Left lung (tissue), 14 donors: ENCODE measurements at places on chromosomes 3 and 15.

GRCh38 chr3:184333700-184334099, 3.7 kb upstream of the FAM131A start:
- peak overlapping the region; percentile 9 for H3K27ac ChIP-seq
- peaks cover 22% of the 10 kb centered on the region for H3K36me3 ChIP-seq
- DNase-seq, result no peak
- peaks cover 61% of the 10 kb centered on the region for H3K4me1 ChIP-seq
- no peaks in the 10 kb centered on the region for H3K27me3 ChIP-seq

GRCh38 chr3:72761410-72761809, 86.8 kb downstream of the SHQ1 start:
- no peaks in the 10 kb centered on the region for H3K36me3 ChIP-seq
- no peak for DNase-seq
- peaks cover 7% of the 10 kb centered on the region for H3K4me1 ChIP-seq

DNA sequence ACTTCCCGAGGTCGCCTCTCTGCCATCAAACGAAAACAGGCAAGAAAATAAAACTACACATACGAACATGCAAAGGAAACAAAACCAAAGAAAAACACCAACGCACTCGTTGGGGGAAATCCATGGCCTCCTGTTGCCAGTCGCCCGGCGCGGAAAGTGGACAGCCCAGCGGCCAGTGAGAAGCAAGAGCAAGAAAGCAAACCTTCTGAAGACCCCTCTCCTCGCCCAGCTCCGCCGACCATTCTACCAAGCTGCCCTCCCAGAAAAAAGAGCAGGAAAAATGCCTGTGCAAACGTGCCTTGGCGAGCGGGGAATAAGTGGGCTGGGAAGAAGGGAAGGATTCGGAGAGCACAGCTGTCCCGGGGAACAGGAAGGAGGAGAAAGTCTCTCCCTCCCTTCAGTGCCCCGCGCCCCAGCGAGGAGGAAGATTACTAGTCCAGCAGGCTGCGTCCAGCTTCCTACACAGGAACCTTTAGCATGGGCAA, 802 bp upstream of the NECTIN3 start:
- H3K4me1 ChIP-seq, result peaks cover 18% of the 10 kb centered on the region
- H3K27me3 ChIP-seq, result no peaks in the 10 kb centered on the region

- DNase-seq, result no peak
- H3K27me3 ChIP-seq, result no peaks in the 10 kb centered on the region
- no peak overlapping the region for H3K4me3 ChIP-seq
- no peaks in the 10 kb centered on the region for H3K36me3 ChIP-seq
These were observed 332.8 kb downstream of the ULK4 start for GRCh38 chr3:41629072-41629471.

DNA sequence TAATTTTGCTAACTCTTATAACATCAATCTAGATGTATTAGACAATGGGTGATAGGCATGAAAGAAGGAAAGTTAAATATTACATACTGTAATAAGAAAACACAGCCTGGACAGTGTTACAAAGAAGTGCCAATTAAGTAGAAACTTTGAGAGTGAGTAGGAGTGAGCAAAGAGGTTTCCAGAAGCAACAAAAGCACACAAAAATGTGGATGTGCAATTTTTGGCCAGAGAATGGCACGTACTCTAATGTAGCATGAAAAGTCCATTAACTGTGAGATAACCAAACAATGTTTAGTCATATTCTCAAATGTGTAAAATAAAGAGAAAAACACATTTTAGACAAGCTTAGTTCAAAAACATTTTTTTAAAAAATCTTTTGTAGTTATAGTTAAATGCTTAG, 567.3 kb downstream of the ROBO1 start:
- no peaks in the 10 kb centered on the region for H3K4me1 ChIP-seq
- no peaks in the 10 kb centered on the region for H3K36me3 ChIP-seq
- H3K27me3 ChIP-seq, result no peaks in the 10 kb centered on the region
- H3K4me3 ChIP-seq, result no peak overlapping the region
- no peak overlapping the region for H3K27ac ChIP-seq
- no peak for DNase-seq

DNA sequence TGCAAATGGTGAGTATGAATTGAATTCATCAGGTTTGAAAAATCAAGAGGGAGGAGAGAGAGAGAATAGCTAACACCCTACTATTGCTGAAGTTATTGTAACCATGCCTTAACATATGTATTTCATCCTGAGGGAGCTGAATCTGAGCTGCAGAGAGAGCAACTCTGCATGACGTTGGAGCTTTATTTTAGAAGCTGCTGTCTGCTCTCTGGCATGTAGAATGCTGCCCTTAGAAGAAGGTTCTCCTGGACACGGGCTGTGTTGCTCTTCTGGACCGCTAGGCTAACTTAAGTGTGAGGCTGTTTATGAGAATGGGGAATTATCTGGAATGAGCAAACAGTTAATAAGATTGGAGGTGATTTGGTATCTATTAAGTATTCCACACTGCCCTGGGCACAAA, 814.6 kb downstream of the AGBL1 start:
- H3K36me3 ChIP-seq, result no peaks in the 10 kb centered on the region
- no peak overlapping the region for H3K4me3 ChIP-seq
- no peak overlapping the region for H3K27ac ChIP-seq

DNA sequence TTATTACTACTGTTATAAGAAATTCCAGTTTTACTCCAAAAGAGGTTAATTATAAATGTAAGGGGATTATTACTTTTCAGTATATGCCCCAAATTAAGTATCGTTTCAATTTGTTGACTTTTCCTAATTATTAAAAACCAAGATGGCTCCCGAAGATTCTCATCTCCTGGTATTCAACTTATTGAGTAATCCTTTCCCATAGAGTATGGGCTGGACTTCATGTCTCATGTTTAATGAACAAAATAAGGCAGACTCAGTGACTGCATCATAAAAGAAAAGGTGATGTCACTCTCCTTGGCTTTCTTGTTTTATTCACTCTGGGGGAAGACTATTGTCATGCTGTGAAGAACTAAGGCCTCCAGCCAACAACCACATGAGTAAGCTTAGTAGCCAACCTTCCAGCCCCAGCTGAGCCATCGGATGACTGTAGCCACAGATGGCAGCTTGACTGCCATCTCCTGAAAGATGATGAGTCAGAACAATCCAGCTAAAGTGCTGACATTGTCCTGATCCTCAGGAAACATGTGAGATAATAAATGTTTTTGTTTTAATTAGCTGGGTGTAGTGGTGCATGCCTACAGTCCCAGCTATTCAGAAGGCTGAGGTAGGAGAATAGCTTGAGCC, 17.3 kb downstream of the IGF2BP2 start:
- no peak for DNase-seq
- no peaks in the 10 kb centered on the region for H3K27me3 ChIP-seq
- no peaks in the 10 kb centered on the region for H3K4me1 ChIP-seq

- H3K4me1 ChIP-seq, result peaks cover 13% of the 10 kb centered on the region
- H3K36me3 ChIP-seq, result no peaks in the 10 kb centered on the region
- no peak for DNase-seq
- no peaks in the 10 kb centered on the region for H3K27me3 ChIP-seq
These were observed 73.0 kb downstream of the SUMF1 start for GRCh38 chr3:4394048-4394447.

DNA sequence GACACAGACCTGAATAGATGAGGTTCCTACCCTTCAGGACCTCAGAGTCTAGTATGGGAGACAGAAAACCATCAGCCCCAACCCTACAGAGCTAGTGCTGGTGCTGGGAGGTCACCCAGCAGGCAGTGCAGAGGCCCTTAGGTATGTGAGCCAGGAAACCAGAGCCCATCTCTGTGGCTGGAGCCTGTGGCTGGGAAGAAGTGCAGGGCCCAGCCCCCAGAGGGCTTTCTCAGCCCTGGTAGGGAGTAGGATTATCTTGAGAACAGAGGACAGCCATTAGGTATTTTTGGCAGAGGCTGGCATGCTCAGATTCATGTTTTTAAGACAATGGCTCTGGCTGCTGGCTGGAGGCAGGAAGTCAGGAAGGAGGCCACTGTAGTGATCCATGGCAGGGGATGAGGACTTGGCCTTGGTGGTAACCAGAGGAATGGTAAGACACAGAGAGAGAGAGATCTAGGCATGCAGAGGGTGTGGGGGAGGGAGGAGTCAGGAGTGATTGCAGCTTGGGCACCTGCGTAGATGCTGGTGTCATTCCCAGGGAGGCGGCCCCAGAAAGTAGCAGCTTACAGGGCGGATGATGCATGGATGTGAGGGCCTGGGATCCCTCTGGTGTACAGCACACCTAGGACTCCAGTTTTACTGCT, 220.9 kb upstream of the EIF1B start:
- H3K4me3 ChIP-seq, result no peak overlapping the region
- H3K36me3 ChIP-seq, result no peaks in the 10 kb centered on the region
- H3K27ac ChIP-seq, result no peak overlapping the region
- DNase-seq, result no peak

GRCh38 chr3:43418601-43419272, 132.4 kb downstream of the SNRK start:
- no peaks in the 10 kb centered on the region for H3K27me3 ChIP-seq
- no peak for DNase-seq
- peak overlapping the region; percentile 29 for H3K27ac ChIP-seq
- H3K4me1 ChIP-seq, result peaks cover 5% of the 10 kb centered on the region
- no peak overlapping the region for H3K4me3 ChIP-seq
- H3K36me3 ChIP-seq, result no peaks in the 10 kb centered on the region

GRCh38 chr3:53830944-53831343, 15.3 kb downstream of the CHDH start:
- H3K4me1 ChIP-seq, result peaks cover 7% of the 10 kb centered on the region
- H3K36me3 ChIP-seq, result no peaks in the 10 kb centered on the region
- no peaks in the 10 kb centered on the region for H3K27me3 ChIP-seq
- H3K27ac ChIP-seq, result no peak overlapping the region
- no peak for DNase-seq

- no peak overlapping the region for H3K4me3 ChIP-seq
- no peak for DNase-seq
- H3K36me3 ChIP-seq, result no peaks in the 10 kb centered on the region
- no peak overlapping the region for H3K27ac ChIP-seq
- H3K27me3 ChIP-seq, result no peaks in the 10 kb centered on the region
- H3K4me1 ChIP-seq, result no peaks in the 10 kb centered on the region
These were observed 184.8 kb downstream of the SHQ1 start for GRCh38 chr3:72663429-72663828.

DNA sequence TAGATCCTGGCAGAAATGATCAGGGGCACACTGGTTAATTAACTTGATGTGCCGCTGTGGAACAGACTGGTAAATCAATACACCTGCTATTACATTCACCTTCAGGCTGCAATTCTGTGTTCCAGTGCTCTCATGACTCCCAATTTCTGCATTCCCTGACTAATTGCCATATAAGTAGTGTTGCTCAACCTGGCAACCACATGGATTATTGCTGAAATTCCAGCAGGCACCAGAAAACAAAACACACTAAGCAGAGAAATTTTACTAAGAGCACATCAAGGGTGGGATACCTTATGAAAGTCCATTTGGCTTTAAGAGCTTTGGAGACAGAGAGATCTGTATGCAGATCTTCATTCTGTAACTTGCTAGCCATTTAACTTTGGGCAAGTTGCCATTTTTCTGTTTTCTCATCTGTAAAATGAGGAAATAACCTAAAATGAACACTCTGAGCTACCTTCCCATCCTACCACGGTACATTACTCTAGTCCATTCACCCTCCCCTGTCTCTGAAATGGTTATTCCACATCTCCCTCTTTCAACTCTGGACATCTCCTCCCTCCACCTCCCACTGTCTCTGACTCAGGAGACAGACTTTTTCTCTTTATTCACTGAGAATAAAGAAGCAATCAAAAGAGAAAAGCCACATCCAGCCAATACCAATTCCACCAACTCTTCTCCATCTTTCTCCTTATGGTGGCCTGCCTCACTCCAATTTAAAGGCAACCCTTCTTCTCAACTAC, 54.6 kb downstream of the STAC start:
- H3K36me3 ChIP-seq, result no peaks in the 10 kb centered on the region
- no peak for DNase-seq
- peaks cover 4% of the 10 kb centered on the region for H3K4me1 ChIP-seq
- H3K27me3 ChIP-seq, result no peaks in the 10 kb centered on the region

- no peak overlapping the region for H3K27ac ChIP-seq
- H3K27me3 ChIP-seq, result no peaks in the 10 kb centered on the region
- peaks cover 7% of the 10 kb centered on the region for H3K4me1 ChIP-seq
These were observed 54.1 kb upstream of the TIPARP start for GRCh38 chr3:156620260-156620659.

DNA sequence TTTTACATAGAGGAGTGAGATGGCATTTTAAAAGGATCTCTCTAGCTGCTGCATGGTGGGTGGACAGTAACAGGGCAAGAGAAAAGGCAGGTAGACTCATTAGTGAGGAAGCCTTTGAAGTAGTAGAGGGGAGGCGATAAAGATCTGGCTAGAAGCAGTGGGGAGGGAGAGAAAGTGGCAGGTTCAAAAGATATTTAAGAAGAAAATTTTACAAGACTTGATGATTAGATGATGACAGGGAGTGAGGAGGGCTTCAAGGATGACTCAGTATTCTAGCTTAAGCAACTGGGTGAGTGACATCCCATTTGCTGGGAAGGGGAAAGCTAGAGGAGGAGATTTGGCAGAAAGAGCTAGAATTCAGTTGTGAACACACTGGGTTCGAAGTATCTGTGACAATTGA, 3.8 kb upstream of the BRPF1 start:
- no peak overlapping the region for H3K27ac ChIP-seq
- H3K4me3 ChIP-seq, result no peak overlapping the region
- DNase-seq, result no peak
- H3K4me1 ChIP-seq, result peaks cover 3% of the 10 kb centered on the region
- H3K36me3 ChIP-seq, result no peaks in the 10 kb centered on the region

DNA sequence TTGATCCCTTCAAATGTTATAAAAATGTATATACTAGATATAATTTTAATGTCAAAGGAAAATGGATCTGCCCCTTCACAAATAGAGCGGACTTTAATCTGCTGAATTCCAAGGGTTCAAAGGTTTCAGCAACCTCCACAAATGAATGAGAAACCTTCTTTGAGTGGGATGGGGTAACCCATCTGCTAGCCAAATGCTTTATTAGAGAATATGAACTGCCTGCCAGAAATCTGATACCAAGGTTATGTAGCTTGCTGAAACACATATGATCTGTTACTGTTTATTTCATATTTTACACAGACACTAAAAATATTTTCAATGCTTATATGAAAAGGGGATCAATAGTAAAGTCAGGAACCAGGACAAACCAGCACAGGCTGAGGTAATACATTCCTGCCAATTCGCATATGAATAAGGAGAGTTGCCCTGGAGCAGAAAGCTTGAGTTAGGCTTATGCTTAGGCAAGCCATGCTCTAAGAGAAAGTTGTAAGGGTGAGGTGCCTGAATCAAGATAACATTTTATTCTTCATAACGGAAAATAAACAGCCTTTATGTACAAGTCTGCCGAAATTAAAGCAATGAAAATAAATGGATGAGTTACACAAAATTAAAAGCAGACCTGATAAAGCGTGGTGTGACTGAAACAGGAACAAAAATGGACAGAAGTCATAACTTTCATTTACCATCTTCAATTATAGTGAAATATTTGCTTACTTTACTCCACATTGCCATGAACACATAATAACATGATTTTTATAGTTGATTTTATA, 26.5 kb downstream of the PLOD2 start:
- DNase-seq, result no peak
- H3K4me3 ChIP-seq, result no peak overlapping the region
- no peaks in the 10 kb centered on the region for H3K27me3 ChIP-seq
- no peak overlapping the region for H3K27ac ChIP-seq
- no peaks in the 10 kb centered on the region for H3K4me1 ChIP-seq
- no peaks in the 10 kb centered on the region for H3K36me3 ChIP-seq
